Left ventricle myocardium inferior (tissue), 1 donor: ENCODE measurements at places on chromosomes 2 and 18. TPM values are rescaled to one million over a fixed set of nuclear protein-coding genes. Genes with fewer than 3 reads are reported as not detected.

Gene TLX2
- total RNA-seq, result not detected

Gene DSC1
- 7.5 TPM for total RNA-seq

Gene TUBA3E
- 47.1 TPM for total RNA-seq

Gene COLEC11
- total RNA-seq, result 4.9 TPM

Gene EPB41L5
- 9.1 TPM for total RNA-seq

Gene MOGAT1
- total RNA-seq, result 0.44 TPM

Gene RESP18
- total RNA-seq, result not detected

Gene RPRM
- total RNA-seq, result not detected

Gene CAPN14
- 0.27 TPM for total RNA-seq

Gene CHRNG
- not detected for total RNA-seq

Gene LRP1B
- 0.08 TPM for total RNA-seq

Gene SLC19A3
- total RNA-seq, result 0.74 TPM

Gene DNER
- total RNA-seq, result 2.3 TPM

Gene LIMS2
- total RNA-seq, result 173 TPM

Gene LRP2
- 0.05 TPM for total RNA-seq

Gene TCF23
- 0.08 TPM for total RNA-seq

Gene WDR12
- total RNA-seq, result 62.4 TPM

Gene SLC4A3
- total RNA-seq, result 426 TPM

Gene CNDP1
- not detected for total RNA-seq

Gene SLC11A1
- total RNA-seq, result 6.4 TPM

Gene PLGLB1
- total RNA-seq, result 2.4 TPM

Gene KLHL29
- total RNA-seq, result 1.1 TPM

Gene GPR75
- total RNA-seq, result 0.82 TPM

Gene RHBDD1
- total RNA-seq, result 35.1 TPM

Gene MC4R
- total RNA-seq, result not detected

Gene STARD6
- total RNA-seq, result not detected

Gene ASXL3
- total RNA-seq, result 6.7 TPM

Gene C1QL2
- not detected for total RNA-seq

Gene HOXD12
- total RNA-seq, result not detected

Gene TMEM163
- 0.22 TPM for total RNA-seq

Gene CPO
- 0.25 TPM for total RNA-seq

Gene MC2R
- not detected for total RNA-seq

Gene GRHL1
- 0.69 TPM for total RNA-seq

Gene LGALSL
- total RNA-seq, result 8.1 TPM

Gene RNF144A
- total RNA-seq, result 17.9 TPM

Gene CRYBA2
- total RNA-seq, result not detected

Gene ARHGAP25
- 5.3 TPM for total RNA-seq

Gene MC5R
- not detected for total RNA-seq

Gene FMNL2
- 5.5 TPM for total RNA-seq

Gene DUSP19
- 11.4 TPM for total RNA-seq

Gene RGPD3
- total RNA-seq, result not detected
